ENCODE measurements at places on chromosomes 12 and 14. TPM values are rescaled to one million over a fixed set of nuclear protein-coding genes. Genes with fewer than 3 reads are reported as not detected.

- H3K4me1 ChIP-seq: peaks cover 2% of the 10 kb centered on the region
- H3K27ac ChIP-seq: no peak overlapping the region
- H3K4me3 ChIP-seq: no peak overlapping the region
- H3K27me3 ChIP-seq: no peaks in the 10 kb centered on the region
These were observed 61.5 kb downstream of the SPATS2 start for GRCh38 chr12:49428793-49429192.

- H3K27me3 ChIP-seq: peaks cover 36% of the 10 kb centered on the region
- H3K4me3 ChIP-seq: no peak overlapping the region
- no peak overlapping the region for H3K27ac ChIP-seq
- peaks cover 24% of the 10 kb centered on the region for H3K4me1 ChIP-seq
These were observed 19.5 kb upstream of the GOLGA5 start for GRCh38 chr14:92774572-92774971.

- no peak overlapping the region for H3K27ac ChIP-seq
- no peak for DNase-seq
- no peaks in the 10 kb centered on the region for H3K36me3 ChIP-seq
- H3K4me1 ChIP-seq: no peaks in the 10 kb centered on the region
- H3K27me3 ChIP-seq: peaks cover 3% of the 10 kb centered on the region
These were observed 76.2 kb downstream of the PDZRN4 start for GRCh38 chr12:41264281-41264680.

DNA sequence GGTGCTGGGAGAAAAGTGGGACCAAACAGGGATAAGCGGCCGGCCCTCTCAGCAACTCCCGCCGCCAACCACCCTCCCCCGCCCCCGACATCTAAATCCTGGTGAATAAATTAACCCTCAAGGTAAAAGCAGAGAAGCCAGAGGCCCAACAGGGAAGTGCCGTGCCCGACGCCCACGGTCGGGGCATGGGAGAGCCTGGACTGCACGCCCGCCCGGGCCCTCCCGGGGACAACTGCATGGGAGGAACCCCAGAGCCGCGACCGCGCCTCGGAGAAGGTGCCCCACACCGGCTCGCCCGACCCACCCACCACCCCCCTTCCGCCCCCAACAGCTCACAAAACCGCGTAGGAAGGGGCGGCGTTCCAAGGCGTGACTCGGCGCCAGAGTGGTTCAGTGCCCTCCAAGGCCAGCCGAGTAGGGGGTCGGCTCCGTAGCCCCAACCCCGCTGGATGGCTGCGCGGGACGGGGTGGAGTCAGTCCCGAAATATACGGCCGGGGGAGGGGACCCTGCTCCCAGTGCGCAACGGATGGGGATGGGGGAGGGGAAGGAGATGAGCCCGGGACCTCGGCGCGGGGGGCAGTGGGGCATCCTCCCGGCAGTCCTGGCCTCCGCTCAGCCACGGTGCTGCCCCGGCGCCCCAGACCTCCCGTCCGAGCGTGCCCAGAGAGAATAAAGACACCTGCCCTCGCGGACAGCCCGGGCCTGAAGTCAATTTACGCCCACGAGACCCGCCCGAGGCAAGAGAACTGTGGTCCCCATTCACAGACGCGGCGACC, 732 bp downstream of the SLC25A29 start:
- peak overlapping the region; percentile 68 for H3K4me3 ChIP-seq
- no peak overlapping the region for H3K27ac ChIP-seq
- H3K36me3 ChIP-seq: no peaks in the 10 kb centered on the region
- H3K4me1 ChIP-seq: peaks cover 16% of the 10 kb centered on the region
- no peak for DNase-seq
- H3K27me3 ChIP-seq: peaks cover 20% of the 10 kb centered on the region

Gene P2RX7
- total RNA-seq: 14.4 TPM

Gene MMP19
- not detected for total RNA-seq

Measured in activated CD8-positive, alpha-beta memory T cell treated with anti-CD3 and anti-CD28 coated beads, Interleukin-2, amount 10 ng/mL, durations not matched to agents 7 days and 5 days (primary cell).